A549 treated with RU486 at 1 μM for 4 hours (cell line): ENCODE measurements at places on chromosomes 4 and X. TPM values are rescaled to one million over a fixed set of nuclear protein-coding genes. Genes with fewer than 3 reads are reported as not detected.

The UGT2B10 gene
- total RNA-seq = not detected in 5 replicates

The CYP4V2 gene
- total RNA-seq = 1.9 to 3.6 TPM (median 2.9 TPM) in 5 replicates

The MUC7 gene
- total RNA-seq = not detected in 5 replicates

The HUWE1 gene
- 64.5 to 75.1 TPM (median 67.1 TPM) in 5 replicates for total RNA-seq

The SAGE1 gene
- total RNA-seq = 0.03 TPM in 1 of 5 replicates, not detected in the others

The SHROOM2 gene
- total RNA-seq = 0.27 to 0.35 TPM (median 0.32 TPM) in 5 replicates

The KLKB1 gene
- total RNA-seq = not detected in 5 replicates

The SCML2 gene
- total RNA-seq = 6.7 to 9.8 TPM (median 8.0 TPM) in 5 replicates

The MYOZ2 gene
- not detected in 5 replicates for total RNA-seq

The HEPH gene
- total RNA-seq = not detected in 5 replicates

The NAP1L2 gene
- 0.86 to 1.4 TPM (median 1.2 TPM) in 5 replicates for total RNA-seq

The NLGN4X gene
- not detected in 5 replicates for total RNA-seq

The RPS6KA6 gene
- total RNA-seq = 3.1 to 6.9 TPM (median 6.1 TPM) in 5 replicates

The MTMR8 gene
- total RNA-seq = 0.38 to 1.2 TPM (median 0.76 TPM) in 5 replicates

The UXT gene
- 165 to 211 TPM (median 176 TPM) in 5 replicates for total RNA-seq

The RRAGB gene
- total RNA-seq = 10.8 to 13.0 TPM (median 12.0 TPM) in 5 replicates

The AIFM1 gene
- 66.5 to 80.2 TPM (median 77.4 TPM) in 5 replicates for total RNA-seq

The TAF7L gene
- total RNA-seq = 0.06 to 0.24 TPM (median 0.22 TPM) in 3 of 5 replicates, not detected in the others
